ENCODE measurements at places on chromosomes 6 and 20.
A peak's percentile ranks its signal among the peaks of the same experiment; 100 is the strongest.

DNA sequence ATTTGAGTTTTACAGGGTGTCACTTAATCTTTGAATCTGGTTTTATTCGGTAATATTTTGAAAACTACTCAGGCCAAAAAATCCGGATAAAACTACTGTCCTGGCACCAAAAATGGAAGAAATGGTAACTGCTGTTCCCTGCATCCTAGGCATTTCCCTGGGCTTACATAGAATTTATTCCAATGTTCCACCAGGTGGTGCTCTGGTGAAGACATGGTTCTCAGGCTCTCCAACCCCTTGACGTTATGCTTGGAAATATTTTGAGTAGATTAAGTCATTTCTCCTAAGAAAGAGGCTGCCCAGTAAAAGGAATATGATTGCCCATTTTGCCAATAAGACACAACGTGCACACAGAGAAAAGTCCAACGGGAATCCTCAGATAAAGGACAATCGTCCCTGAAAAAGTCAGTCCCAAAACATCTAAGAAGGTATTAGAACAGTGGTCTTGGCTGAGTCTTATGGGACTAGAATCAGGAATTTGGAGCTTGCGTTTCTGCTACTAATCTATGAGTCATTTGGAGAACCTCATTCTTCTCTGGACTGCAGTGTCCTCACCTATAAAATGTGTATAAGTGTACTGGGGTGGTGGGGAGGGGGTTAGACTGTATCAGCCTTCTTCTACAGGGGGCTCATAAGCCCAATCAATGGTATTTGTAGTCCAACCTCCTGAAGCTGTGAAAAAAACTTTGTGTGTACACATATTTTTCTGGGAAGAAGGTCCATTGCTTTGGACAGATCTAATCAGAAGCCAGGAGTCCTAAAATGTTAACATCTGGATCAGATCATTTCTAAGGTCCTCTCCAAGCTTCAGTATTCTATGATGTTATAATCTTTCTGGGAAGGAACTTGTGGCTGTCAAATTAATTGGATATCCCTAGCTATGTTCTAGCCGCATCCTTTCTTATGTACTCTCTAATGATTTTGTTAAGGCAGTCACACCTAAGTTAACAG is 131.0 kb upstream of the BMP2 start:
- no peaks in the 10 kb centered on the region for H3K36me3 ChIP-seq
- no peaks in the 10 kb centered on the region for H3K27me3 ChIP-seq
- DNase-seq: no peak
- H3K27ac ChIP-seq: no peak overlapping the region
- no peak overlapping the region for H3K4me3 ChIP-seq

- peak within 1 kb of the TSS; percentile 20 for H3K27ac ChIP-seq
- H3K4me1 ChIP-seq: peaks cover 7% of the 10 kb centered on the region
- peaks cover 58% of the 10 kb centered on the region for H3K27me3 ChIP-seq
- DNase-seq: no peak
- H3K4me3 ChIP-seq: peak within 1 kb of the TSS; percentile 22
Observed at GRCh38 chr6:165662749-165663376, at the start of gene PDE10A. TSS of gene PDE10A (minus strand) at chr6:165663241. CDS start at chr6:165662811, 430 bp downstream.

GRCh38 chr6:31829633-31830283 is 2.2 kb downstream of the HSPA1B start:
- peak overlapping the region; percentile 81 for H3K27ac ChIP-seq
- H3K4me3 ChIP-seq: peak overlapping the region; percentile 87
- peaks cover 43% of the 10 kb centered on the region for H3K4me1 ChIP-seq
- peaks cover 26% of the 10 kb centered on the region for H3K36me3 ChIP-seq
- H3K27me3 ChIP-seq: no peaks in the 10 kb centered on the region

DNA sequence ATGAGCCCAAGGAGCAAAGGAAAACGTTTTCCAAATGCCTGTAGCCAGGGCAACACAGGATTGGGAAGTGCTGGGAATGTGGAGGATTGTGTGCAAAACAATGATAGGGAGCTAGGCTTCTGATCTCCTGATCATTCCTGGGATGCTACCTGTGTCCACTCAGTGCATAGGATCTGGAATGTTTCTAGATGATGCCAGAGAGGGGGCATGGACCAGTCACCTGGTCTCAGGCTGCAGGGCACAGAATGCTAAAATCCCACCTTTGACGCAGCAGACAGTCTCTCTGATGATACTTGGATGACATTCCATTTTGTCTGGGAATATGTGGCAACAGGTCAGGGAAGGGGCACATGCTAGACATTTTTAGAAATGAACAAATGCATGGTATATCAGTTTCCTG is 128.9 kb downstream of the CLIC5 start:
- H3K4me3 ChIP-seq: no peak overlapping the region
- peaks cover 3% of the 10 kb centered on the region for H3K4me1 ChIP-seq
- no peak overlapping the region for H3K27ac ChIP-seq
- no peaks in the 10 kb centered on the region for H3K36me3 ChIP-seq
- no peak for DNase-seq
- H3K27me3 ChIP-seq: peaks cover 12% of the 10 kb centered on the region

GRCh38 chr20:53814060-53814459 is 220.4 kb upstream of the ZNF217 start:
- DNase-seq: no peak
- peaks cover 37% of the 10 kb centered on the region for H3K4me1 ChIP-seq
- H3K27ac ChIP-seq: no peak overlapping the region
- no peak overlapping the region for H3K4me3 ChIP-seq
- peaks cover 2% of the 10 kb centered on the region for H3K36me3 ChIP-seq
- no peaks in the 10 kb centered on the region for H3K27me3 ChIP-seq

GRCh38 chr6:108452711-108453195 is 108.0 kb upstream of the FOXO3 start:
- H3K27me3 ChIP-seq: no peaks in the 10 kb centered on the region
- DNase-seq: no peak
- no peaks in the 10 kb centered on the region for H3K36me3 ChIP-seq
- H3K4me3 ChIP-seq: no peak overlapping the region
- peaks cover 7% of the 10 kb centered on the region for H3K4me1 ChIP-seq
- no peak overlapping the region for H3K27ac ChIP-seq

GRCh38 chr6:31004794-31005193 is 5.5 kb upstream of the MUC22 start:
- DNase-seq: no peak
- no peaks in the 10 kb centered on the region for H3K36me3 ChIP-seq
- peaks cover 28% of the 10 kb centered on the region for H3K27me3 ChIP-seq
- no peak overlapping the region for H3K27ac ChIP-seq
- peaks cover 2% of the 10 kb centered on the region for H3K4me1 ChIP-seq
- no peak overlapping the region for H3K4me3 ChIP-seq

- DNase-seq: peak; percentile 46
- H3K36me3 ChIP-seq: no peaks in the 10 kb centered on the region
- H3K4me1 ChIP-seq: peaks cover 41% of the 10 kb centered on the region
- peaks cover 18% of the 10 kb centered on the region for H3K27me3 ChIP-seq
Observed at GRCh38 chr20:43838703-43839060, 76.0 kb upstream of the TOX2 start.

- DNase-seq: no peak
- H3K27ac ChIP-seq: no peak overlapping the region
- peaks cover 61% of the 10 kb centered on the region for H3K4me1 ChIP-seq
- H3K4me3 ChIP-seq: no peak overlapping the region
- H3K27me3 ChIP-seq: peaks cover 2% of the 10 kb centered on the region
Observed at GRCh38 chr20:50350510-50351249, 159.5 kb upstream of the PTPN1 start.

DNA sequence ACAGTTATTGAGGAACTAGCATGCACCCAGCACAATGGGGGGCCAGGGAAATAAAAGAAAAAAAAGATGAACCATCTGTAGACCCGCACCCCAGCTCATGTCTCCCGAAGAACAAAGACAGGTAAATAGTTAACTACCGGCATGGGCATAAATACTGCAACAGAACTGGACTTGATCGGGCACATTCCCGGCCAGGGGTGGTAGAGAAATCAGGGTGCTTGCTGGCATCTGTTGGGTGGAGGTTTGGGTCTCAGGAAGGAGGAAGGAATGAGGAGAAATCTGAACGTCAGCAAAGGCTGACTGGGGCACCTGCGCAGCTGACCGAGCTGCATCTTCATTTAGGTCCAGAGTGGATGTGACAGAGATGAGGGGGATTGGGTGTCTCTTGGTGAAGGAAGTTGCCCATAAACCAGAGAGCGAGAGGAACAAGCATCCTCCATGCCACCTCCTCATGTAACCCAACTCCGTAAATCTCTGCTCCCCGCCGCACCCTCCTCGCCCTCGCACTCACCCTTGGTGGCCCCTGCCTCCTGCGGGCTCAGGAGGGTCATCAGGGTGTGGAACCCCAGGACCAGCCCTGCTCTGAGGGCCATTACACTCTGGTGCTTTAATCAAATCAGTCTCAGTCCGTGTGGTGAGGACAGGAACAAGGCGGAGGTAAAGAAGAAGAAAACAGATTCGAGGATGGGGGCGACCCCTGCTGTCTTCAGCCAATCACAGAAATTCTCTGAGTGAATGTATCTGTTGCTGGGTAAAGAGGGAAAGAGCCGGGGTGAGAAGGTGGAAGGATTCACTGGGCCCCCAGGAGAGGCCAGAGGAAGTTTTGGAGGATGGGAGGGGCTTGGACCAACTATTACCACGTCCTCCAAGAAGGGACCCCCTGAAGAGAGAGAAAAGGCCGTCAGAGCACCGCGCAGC is at the start of gene HLA-DOA:
Gene HLA-DOA, minus strand, starts transcription at position 648 of the 918 bp plus-strand sequence.
- peak; percentile 74 for DNase-seq
- H3K4me1 ChIP-seq: peaks cover 22% of the 10 kb centered on the region
- no peaks in the 10 kb centered on the region for H3K36me3 ChIP-seq
- peaks cover 6% of the 10 kb centered on the region for H3K27me3 ChIP-seq
- H3K27ac ChIP-seq: peak within 1 kb of the TSS; percentile 22
- H3K4me3 ChIP-seq: peak within 1 kb of the TSS; percentile 72

GRCh38 chr6:92339936-92340640 is 1079.3 kb downstream of the EPHA7 start:
- no peaks in the 10 kb centered on the region for H3K36me3 ChIP-seq
- no peaks in the 10 kb centered on the region for H3K4me1 ChIP-seq
- no peak overlapping the region for H3K27ac ChIP-seq

DNA sequence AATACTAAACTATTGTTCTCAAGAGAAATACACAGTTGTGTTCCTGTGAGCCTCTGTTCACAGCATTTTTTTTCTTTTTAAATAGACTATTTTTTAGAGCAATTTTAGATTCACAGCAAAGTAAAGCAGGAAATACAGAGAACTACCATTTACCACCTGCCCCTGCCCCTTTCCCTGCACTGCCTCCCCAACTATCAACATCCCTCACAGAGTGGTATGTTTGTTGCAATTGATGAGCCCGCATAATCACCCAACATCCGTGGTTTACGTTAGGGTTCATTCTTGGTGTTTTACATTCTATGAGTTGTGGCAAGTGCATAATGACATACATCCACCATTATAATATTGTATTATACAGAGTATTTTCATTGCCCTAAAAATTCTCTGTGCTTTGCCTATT is 71.6 kb upstream of the TNFAIP3 start:
- H3K27me3 ChIP-seq: no peaks in the 10 kb centered on the region
- peaks cover 82% of the 10 kb centered on the region for H3K4me1 ChIP-seq

DNA sequence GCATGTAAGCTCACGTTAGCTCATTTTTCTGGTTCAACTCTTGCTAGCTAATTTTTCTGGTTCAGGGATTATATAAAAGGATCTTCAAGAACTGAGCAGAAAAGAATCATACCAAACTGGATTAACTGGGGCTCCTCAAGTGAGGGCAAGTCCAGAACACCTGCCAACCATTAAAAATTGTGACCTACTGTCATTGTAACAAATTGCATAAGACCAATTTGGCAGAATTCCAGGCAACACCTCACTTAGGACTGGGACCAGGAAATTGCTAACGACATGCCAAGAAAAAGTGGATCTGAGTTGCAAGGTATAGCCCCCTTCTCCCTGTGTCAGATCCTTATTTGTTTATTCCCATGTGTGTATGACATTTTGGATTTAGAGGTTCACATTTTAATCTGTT is 216.6 kb downstream of the HIVEP2 start:
- H3K27me3 ChIP-seq: no peaks in the 10 kb centered on the region
- H3K4me1 ChIP-seq: peaks cover 10% of the 10 kb centered on the region
- DNase-seq: no peak
- H3K4me3 ChIP-seq: no peak overlapping the region

DNA sequence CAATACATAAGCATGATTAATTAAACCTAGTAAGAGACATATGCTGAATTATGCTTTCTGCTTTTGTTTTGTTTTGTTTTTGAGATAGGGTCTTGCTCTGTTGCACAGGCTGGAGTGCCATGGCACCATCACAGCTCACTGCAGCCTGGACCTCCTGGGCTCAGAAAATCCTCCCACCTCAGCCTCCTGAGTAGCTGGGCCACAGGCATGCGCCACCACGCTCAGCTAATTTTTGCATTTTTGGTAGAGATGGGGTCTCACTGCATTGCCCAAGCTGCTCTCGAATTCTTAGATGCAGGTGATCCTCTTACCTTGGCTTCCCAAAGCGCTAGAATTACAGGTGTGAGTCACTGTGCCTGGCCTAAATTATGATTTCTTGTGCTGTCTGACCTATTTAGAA is 3.8 kb downstream of the XPO5 start:
- peaks cover 23% of the 10 kb centered on the region for H3K4me1 ChIP-seq
- DNase-seq: no peak
- H3K27ac ChIP-seq: no peak overlapping the region
- H3K4me3 ChIP-seq: no peak overlapping the region
- H3K36me3 ChIP-seq: peaks cover 49% of the 10 kb centered on the region

DNA sequence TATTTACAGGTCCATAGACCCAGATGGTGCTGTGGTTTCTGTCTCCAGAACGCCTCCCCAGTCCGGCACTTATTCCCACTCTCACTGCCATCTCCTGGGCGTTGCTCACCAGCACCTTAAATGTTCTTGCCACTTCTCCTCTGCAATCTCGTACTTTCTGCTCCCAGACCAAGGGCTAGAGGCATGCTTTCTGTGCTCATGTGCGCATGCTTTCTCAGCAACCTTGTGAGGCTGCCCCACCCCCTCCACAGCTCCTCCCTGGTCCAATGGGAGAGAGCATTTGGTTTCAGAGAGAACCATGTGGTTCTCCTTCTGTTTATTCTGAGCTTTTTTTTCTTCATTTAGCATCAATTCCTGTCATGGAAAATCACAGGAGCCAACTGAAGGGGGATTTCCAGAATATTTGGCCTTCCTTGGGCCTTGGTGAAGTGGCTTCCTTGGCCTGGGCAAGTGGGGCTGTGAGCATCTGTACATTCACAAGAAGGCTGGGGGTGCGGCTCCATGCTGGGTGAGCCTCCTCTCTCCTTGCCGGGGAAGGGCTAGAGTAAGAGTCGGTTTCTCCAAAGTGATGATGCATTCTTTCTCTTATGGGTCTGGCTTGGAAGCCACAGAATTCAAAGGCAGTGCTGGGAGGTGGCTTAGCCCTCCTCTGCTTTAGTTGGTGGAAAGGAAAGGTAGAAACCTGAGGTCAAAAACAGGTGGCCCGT is 66.6 kb downstream of the PHACTR3 start:
- no peaks in the 10 kb centered on the region for H3K36me3 ChIP-seq
- no peak overlapping the region for H3K4me3 ChIP-seq
- H3K27ac ChIP-seq: no peak overlapping the region
- no peaks in the 10 kb centered on the region for H3K27me3 ChIP-seq
- no peak for DNase-seq

- no peak overlapping the region for H3K27ac ChIP-seq
- H3K4me1 ChIP-seq: peaks cover 9% of the 10 kb centered on the region
- H3K36me3 ChIP-seq: no peaks in the 10 kb centered on the region
- no peak for DNase-seq
Observed at GRCh38 chr6:145749632-145750031, 14.3 kb upstream of the EPM2A start.

All from activated CD8-positive, alpha-beta T cell treated with anti-CD3 and anti-CD28 coated beads, Interleukin-2, amount 10 ng/mL, durations not matched to agents 7 days and 5 days (primary cell).